ENCODE measurements at places on chromosomes 13 and 19.

GRCh38 chr13:41061914-41062837, 867 bp downstream of the WBP4 start:
- DNase-seq, result no peak

- DNase-seq, result no peak
Observed at GRCh38 chr13:45068036-45069001, 52.0 kb upstream of the GTF2F2 start.

DNA sequence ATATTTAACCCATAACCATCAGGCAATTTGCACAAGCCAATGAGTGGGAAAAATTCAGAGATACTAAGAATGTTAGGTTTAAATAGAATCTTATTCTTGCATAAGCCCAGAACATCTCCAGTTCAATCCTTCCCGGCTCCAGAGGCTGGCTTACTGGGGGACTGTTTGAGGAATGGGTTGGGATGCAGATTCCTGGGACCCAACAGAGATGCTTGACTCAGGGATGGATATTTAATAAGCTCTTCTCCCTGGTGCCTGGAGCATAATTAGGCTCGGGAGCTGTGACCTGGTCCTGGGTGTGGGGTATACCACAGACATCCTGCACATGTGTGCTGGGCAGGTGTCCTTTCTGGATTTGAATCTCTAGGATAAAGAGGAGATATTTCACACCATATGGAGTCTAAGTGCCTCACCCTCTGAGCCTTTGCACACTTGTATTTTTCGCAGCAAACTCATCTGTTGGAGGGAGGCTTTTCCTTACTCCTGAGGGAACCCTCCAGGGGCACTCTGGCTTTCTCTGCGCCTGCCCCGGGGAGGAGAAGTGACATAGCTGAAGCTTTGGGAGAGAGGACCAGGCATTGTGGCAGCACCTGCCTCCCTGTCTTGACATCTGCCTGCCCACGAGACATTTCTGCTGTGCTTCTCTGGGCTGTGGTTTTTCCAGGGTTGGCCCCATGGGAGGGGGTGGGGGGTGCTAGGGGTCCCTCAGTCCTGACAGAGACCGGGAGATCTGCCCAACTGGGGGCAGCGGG, 36.1 kb upstream of the ANKRD10 start:
- DNase-seq, result no peak

DNA sequence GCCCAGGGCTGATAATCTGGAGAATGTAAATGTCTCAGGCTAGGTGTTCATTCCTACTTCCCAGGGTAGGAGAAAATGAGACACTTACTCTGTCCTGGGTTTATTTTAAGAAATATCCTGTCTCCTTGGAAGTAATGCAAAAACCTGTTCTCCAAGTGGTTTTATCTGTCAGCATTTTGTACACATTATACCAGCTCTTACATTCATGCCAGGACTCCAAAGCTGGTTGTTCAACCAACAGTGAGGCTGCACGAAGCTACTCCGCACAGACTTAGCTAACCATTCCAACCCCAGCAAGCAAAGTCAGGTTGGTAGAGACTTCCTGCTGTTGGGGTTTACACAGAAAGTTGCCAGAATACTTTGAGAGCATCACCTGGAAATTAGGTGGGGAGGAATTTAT, 55.6 kb downstream of the SLC7A1 start:
- DNase-seq, result no peak

DNA sequence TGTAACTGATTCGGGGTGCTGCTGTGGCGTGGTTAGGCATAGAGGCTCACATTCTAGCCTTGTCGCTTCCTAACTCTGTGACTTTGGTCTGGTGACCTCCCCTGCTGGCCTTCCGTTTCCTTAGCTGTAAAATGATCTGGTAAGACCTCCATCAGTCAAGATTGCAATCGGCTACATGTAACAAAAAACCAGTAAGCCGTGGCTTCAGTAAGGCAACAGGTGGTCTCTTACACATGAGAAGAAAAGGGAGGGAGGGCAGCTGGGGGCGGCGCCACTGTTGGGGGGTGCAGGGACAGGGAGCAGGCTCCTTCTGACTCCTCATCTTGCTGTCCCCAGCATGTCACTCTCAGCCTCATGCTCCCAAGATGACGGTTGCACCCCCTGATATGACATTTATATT, 148.0 kb downstream of the SIPA1L3 start:
- no peak for DNase-seq

- no peak for DNase-seq
Observed at GRCh38 chr19:29439688-29440550, 85.9 kb upstream of the VSTM2B start.

GRCh38 chr13:34223984-34224383, 406.0 kb downstream of the RFC3 start:
- no peak for DNase-seq

GRCh38 chr13:100333141-100333540, 244.2 kb downstream of the PCCA start:
- DNase-seq, result no peak

DNA sequence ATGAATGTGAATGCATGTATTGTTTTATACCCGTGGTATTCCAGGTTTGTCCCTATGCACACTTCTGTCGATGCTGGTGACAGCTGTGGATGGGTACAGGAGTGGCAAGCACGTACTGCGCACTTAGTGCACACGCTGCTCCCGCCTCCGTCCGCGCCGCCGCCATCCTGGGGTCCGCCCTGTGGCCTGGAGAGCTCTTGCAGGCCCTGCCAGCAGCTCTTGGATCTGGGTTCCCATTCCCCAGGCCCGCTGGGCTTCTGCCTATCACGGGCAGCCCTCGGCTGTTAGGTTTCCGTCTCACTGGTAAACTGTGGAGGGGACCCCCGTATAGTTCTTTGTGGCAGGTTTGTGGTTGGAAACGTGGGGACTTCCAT, 4.0 kb downstream of the GNA11 start:
- DNase-seq, result no peak

DNA sequence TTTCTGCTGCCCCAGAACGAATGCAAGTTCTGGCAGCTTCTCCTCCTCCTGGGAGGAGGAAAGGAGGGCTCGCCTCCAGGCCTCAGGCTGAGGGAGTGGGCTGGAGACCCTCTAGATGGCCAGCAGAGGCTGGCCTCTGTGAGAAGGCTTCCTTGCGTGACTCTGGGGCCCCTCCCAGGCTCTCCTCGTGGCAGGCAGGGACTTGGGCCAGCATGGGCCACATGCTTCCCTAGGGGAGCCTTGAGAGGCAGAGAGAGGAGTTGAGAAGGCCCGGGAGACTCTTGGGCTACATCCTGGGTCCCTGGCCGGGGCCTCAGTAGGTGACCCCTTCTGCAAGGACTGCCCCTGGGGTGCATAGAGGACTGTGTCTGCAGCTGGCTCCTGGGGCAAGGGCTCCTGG, 25.9 kb downstream of the LYL1 start:
- DNase-seq, result no peak

- no peak for DNase-seq
Observed at GRCh38 chr19:17021793-17022590, 4.6 kb downstream of the CPAMD8 start.

- no peak for DNase-seq
Observed at GRCh38 chr13:89746554-89746953, 1600.9 kb upstream of the MIR17HG start.

DNA sequence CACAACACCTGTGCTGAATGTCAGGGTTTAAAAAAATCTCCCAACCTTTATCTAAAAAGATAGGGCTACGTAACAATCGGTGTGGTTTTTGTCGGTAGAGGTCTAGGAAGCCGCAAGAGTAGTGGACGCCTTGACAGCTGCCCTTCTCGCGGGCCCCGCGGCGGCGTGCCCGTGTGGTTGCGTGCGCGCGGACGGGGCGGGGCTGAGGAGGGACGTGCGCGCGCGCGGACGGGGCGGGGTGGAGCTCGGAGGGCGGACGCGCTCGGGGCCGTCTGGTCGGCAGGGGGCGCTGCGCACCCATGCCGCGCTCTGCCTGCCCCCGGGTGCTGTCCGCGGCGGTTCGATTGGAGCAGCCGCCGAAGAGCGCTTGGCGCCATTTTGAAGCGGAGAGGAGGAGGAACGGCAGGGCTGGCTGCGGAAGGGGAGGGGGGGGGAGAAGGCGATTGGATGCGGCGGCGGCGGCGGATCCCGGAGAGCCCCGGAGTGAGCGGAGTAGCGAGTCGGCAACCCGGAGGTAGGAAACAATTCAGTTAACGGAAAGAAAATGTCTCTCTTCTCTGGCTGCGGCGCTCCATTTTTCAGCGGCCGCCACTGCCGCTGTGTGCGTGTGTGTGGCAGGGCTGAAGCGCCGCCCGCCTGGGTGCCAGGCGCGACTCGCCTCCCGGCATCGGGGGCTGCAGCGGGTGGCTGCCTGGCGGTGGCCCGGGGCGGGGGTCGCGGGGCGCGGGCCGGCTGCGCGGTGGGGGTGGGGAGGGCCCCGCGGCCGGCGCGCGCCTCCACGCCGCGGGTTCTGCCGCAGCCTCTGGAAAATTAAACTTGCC, at the start of gene PDS5B:
PDS5B (plus strand) TSS at position 373 of the 821 bp plus-strand sequence. CDS start 62,321 bp downstream, outside the sequence.
- peak; percentile 96 for DNase-seq

- DNase-seq, result no peak
Observed at GRCh38 chr13:108963846-108964600, 334.6 kb downstream of the MYO16 start.

GRCh38 chr13:48532256-48532505, 699 bp downstream of the RCBTB2 start:
- DNase-seq, result no peak

- DNase-seq, result no peak
Observed at GRCh38 chr19:5024282-5024681, 55.4 kb downstream of the KDM4B start.

DNA sequence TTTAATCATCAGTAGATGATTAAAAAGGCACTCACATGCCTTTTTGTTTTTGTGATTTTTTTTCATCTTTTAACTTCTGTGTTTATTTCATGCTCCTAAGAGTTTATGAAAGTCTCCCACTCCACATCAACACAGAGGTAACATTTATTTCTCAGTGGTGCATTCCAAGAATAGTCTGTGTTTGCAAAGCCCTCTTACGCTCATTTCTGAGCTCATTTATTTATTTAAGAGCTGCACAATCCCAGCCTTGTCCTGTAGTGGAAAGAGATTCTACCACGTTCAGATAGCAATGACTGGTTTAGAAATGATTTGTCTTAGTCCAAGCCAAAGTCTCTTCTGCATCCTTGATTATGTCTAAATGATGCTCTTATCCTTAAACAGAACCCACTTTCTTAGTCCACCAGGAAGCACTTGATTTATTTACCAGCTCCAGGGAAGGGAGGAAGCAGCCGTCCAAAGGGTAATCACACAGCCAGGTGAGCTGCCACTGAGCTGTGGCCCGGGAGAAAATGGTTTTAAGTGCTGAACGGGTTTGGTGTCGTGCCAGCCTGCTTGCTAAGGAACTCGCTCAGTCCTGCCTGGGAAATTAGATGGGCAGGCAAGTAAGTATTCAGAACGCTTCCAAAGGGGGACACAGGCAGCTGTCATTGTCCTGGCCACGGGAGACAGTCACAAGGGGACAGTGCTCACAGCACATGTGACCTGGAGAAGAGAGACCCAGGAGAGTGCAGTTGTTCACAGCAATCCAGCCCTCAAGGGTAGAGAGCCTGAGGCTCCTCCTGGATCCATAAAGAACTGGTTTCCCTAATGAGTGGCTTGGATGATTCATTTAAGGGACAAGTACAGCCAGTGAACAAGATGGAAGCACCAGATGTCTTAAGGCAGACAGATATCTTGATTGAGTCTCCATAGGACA, 131.8 kb upstream of the WASF3 start:
- no peak for DNase-seq

GRCh38 chr19:17125062-17125727, 49.6 kb downstream of the MYO9B start:
- DNase-seq, result no peak

DNA sequence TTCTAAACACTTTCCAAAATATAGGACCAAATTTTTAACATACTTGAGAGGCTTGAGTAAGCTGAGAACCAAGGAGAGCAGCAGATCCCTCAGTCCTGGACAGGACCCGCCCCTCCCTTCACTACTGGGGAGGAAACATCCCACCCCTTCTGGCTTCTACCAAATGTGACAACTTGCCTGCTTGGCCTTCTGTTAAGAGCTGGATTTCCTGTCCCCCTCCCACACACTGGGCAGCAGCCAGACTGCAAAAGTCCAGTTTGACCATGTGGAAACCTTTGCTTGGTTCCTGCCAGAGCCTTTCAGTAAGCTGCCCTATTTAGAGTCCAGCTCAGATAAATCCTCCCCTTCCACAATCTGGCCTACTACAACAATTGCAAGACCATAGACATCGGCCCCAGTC, 84.3 kb downstream of the FGF14 start:
- DNase-seq, result peak; percentile 68

GRCh38 chr19:35754370-35755130, 2.3 kb downstream of the HSPB6 start:
- no peak for DNase-seq

GRCh38 chr19:6744381-6745301, 5.2 kb downstream of the TRIP10 start:
- DNase-seq, result peak; percentile 91

DNA sequence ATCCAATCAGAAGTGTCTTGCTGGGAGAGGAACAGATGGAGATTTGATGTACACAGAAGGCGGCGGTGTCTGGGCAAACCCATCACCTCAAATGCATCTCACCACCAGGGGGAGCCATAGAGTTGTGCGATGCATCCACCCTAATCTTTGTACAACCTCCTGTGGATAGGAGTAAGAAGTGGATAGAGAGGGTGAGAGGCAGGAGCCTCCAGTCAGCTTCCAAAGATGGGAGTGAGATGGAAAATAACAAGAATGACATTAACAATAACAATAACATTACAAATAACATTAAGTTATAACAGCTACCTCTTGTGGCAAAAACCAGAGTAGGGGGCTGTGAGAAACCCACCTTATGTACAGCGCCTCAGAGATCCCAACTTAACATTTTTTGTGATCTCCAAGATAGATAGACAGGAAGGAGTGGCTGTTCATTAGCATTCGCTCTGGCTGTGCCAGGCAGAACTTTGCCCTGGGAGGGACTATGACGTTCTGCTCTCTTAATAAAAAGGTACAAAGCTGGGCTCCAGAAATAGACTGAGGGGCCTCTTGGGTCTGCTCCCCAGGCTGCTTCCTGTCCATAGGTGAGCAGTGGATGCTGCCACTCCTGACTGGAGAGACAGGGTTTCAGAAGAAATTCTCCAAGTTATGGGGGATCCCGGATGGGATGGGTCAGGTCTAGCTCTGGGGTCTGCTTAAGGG, 5.2 kb upstream of the CEACAM18 start:
- peak; percentile 90 for DNase-seq

GRCh38 chr13:37289212-37289935, 183.9 kb upstream of the CSNK1A1L start:
- DNase-seq, result no peak

DNA sequence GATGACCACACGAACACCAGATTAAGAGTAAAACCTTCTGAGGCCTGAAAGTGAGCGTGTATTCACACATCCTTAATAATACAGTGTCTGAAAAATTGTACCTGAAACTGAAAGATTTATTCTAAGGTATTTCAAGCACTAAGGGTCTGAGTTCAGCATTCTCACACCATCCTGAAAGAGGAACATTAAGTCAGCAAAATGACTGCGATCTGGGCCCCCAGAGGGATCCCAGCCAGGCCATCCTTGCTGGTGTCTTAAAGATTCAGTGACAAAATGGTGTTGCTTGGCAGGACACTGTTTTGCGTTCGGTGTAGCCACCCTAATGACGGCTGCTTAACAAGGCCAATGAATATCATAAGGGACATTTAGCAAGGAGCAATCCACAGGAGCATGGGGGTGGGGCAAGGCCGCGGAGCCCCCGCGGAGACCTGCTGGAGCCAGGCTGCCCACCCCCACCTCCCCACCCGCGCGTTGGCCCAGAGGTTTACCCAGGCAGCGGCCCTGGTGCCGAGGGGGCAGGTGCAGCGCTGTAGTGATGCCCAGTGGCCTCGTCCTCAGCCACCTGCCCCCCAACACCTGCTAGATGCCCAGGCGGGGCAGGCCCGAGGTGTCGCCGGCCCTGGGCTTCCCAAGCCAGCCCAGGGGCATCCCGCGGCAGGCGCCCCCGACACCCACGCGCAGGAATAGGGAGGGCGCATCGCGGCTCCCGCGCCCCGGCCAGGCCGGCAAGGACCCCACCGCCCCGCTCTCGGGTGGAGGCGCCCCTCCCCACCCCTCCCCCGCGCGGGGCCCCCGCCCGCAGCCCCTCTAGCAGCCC, 742 bp downstream of the NALCN start:
- no peak for DNase-seq

Data from sciatic nerve (tissue), 2 donors.